ENCODE measurements at places on chromosomes 4 and X. TPM values are rescaled to one million over a fixed set of nuclear protein-coding genes. Genes with fewer than 3 reads are reported as not detected.

The NKX3-2 gene
- total RNA-seq = 0.37 TPM

The APOO gene
- total RNA-seq = 21.9 TPM

The TTC29 gene
- total RNA-seq = not detected

The FAM9B gene
- not detected for total RNA-seq

The USP26 gene
- total RNA-seq = 13.5 TPM

The CT83 gene
- total RNA-seq = not detected

The ANXA10 gene
- not detected for total RNA-seq

The MAGEB1 gene
- total RNA-seq = not detected

The CT55 gene
- total RNA-seq = not detected

The IL13RA1 gene
- 29.7 TPM for total RNA-seq

The FGFBP1 gene
- not detected for total RNA-seq

The SYN1 gene
- total RNA-seq = 0.61 TPM

The F8A1 gene
- 3.7 TPM for total RNA-seq

The DDIT4L gene
- 0.27 TPM for total RNA-seq

The CT45A10 gene
- not detected for total RNA-seq

The ALG13 gene
- total RNA-seq = 27.6 TPM

The HSFX3 gene
- not detected for total RNA-seq

The CDS1 gene
- total RNA-seq = not detected

The PRAF2 gene
- total RNA-seq = 10.8 TPM

The GAGE12E gene
- total RNA-seq = not detected

The CLIC2 gene
- 1.4 TPM for total RNA-seq

The PWWP3B gene
- total RNA-seq = not detected

The MGARP gene
- not detected for total RNA-seq

The FAM90A26 gene
- total RNA-seq = not detected

The ADRA2C gene
- total RNA-seq = 11.7 TPM

The XAGE1B gene
- total RNA-seq = not detected

The HELT gene
- not detected for total RNA-seq

The SMIM10 gene
- 0.43 TPM for total RNA-seq

The RHOXF2B gene
- total RNA-seq = not detected

The HADH gene
- total RNA-seq = 56.0 TPM

The NWD2 gene
- total RNA-seq = not detected

The CEP135 gene
- 5.7 TPM for total RNA-seq

The ACOX3 gene
- 41.8 TPM for total RNA-seq

The SLC49A3 gene
- total RNA-seq = not detected

The AGA gene
- total RNA-seq = 14.5 TPM

The PHEX gene
- total RNA-seq = not detected

The RWDD4 gene
- 39.8 TPM for total RNA-seq

The ZMAT1 gene
- 1.6 TPM for total RNA-seq

The TAF7L gene
- total RNA-seq = not detected

The MAGEC2 gene
- not detected for total RNA-seq
